DMS79 treated with DMSO at 0.1 percent for 48 hours (cell line): ENCODE measurements at places on chromosomes 12 and 14.

DNA sequence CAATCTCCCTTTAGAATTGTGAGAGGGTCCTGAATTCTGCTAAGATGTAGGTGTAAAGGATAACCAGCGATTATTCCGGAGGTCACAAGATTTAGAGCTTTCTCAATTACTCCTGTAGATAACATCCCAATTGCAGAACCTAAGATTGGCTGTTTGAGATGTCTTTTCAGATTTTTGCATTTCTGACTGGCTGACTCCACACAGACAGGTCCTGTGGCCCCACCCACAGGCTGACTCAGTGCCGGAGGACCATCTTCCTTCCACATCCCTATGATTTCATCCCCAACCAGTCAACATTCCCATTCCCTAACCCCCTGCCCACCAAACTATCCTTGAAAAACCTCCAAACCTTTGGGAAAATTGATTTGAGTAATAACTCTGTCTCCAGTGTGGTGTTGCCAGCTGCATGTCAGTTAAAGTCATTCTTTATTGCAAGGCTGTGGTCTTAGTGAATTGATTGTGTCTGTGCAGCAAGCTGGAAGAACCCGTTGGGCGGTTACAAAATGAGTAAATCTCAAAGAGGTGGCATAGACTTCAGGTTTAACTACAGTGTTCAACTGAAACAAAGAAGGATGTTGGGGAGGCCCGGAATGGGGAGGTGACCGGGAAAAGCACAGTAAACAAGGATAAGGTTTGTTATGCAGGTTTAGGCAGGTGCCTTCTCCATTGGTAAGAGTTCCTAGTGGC, 10.6 kb downstream of the FNTB start:
- no peak for DNase-seq

DNA sequence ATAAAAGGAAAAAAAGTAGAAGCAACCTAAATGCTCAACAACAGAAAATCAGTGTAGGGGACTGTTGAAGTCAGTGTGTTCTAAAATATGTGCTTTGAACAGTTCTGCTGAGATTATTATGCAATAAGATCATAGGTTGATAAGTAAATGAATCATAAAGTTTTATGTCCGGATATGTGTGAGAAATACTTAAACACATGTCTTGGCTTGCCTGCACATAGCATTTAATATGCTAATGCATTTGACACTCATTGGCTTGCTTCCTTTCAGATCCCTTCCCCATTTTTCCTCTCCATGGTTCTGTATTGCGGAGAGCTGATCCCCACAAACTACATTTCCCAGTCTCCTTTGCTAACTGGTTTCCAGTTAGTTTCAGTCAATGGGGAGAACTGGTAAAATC, 573.8 kb upstream of the TBX3 start:
- no peak for DNase-seq

DNA sequence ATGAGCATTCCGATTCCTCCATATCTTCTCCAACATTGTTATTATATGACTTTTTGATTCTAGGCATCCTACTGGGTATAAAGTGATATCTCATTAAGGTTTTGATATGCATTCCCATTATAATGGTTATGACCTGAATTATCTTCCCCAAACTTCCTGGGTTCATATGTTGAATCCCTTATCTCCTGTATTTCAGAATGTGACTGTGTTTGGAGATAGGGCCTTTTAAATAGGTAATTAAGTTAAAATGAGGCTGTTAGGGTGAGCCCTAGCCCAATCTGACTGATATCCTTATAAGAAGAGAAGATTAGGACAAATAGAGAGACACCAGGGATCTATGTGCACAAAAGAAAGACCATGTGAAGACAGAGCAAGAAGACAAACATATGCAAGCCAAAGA, 96.9 kb upstream of the PMCH start:
- no peak for DNase-seq

DNA sequence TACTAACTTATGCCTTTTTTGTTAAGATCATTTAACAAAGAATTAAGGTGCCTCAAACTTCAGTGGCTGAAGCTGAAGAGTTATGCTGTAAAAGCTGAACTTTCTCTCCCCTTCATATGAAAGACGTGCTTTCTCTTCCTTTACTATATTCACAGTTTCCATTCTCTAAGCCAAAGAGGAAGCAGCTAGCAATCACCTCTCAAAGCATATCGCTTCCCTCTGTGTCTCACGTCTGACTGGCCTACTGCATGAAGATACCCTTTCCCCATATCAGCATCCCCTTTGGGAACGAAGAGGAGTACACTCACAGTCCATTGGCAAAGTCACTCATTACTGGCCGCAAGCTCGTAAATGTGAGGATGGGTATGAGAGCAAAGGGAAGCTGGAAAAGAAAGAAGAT, 34.9 kb downstream of the SLC11A2 start:
- DNase-seq: no peak

- no peak for DNase-seq
Observed at GRCh38 chr14:62185078-62185477, 422.9 kb downstream of the SNAPC1 start.

- DNase-seq: no peak
Observed at GRCh38 chr12:65590318-65590717, 234.0 kb upstream of the HMGA2 start.

- DNase-seq: no peak
Observed at GRCh38 chr12:98352835-98353234, 162.6 kb upstream of the TMPO start.

DNA sequence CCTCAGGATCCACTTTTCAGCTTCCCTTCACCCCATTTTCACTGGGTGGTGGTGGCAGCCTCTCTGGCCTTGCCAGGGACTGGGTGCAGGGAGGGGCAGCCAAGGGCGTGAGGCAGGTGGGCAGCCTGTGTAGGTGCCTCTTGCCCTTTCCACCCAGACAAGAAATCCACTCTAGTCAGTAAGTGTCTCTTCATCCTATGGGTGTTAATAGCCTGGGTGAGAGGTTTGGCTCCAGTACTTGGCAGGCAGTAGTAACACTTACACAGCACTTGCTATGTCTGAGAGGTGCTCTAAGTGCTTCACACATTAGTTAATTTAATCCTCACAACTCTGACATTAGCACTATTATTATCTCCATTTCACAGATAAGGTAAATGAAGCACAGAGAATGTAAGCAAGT, 171.9 kb downstream of the EMP1 start:
- peak; percentile 88 for DNase-seq

GRCh38 chr12:90020014-90020413, 311.4 kb upstream of the ATP2B1 start:
- no peak for DNase-seq

- DNase-seq: no peak
Observed at GRCh38 chr14:94839348-94839747, 69.4 kb upstream of the GSC start.

DNA sequence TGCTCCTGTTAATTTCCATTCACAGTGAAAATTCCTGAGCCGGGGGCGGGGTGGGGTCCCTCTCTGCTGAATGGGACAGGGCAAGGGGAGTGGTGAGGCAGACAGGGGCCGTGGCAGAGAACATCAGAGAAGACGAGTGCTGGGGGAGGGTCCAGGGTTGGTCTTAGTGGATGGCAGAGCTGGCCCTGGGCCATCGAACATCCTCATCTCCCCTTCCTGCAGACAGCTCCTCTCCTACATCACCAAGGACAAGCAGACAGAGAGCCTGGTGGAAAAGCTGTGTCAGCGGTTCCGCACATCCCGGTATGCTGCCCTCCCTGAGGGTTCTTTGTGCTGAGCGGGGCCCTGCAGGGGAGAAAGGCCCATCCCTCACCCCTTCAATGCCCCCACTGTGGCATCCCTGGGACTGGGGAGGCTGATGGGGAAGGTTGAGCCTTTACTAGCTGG, 5.0 kb upstream of the GAPDH start:
- no peak for DNase-seq

GRCh38 chr14:22563987-22564386, 25.0 kb downstream of the DAD1 start:
- DNase-seq: no peak

DNA sequence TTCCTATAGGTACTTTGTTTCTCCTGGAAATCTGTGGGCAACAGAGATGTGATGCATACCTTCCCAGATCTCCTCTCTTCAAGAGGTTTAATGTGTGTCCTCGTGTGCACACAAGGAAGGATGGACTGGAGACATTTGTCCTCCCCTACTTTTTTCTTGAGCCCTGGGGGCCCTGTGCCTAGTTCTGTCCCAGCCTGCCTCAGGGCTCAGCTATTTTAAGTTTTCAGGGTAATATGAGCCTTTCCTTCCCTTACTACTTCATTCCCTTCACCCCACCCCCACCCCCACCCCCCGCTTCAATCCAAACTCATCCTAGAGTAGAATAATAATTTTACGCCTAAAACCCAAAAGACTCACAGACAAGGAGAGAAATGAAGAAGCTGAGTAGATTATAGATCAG, 446 bp downstream of the STAC3 start:
- no peak for DNase-seq

DNA sequence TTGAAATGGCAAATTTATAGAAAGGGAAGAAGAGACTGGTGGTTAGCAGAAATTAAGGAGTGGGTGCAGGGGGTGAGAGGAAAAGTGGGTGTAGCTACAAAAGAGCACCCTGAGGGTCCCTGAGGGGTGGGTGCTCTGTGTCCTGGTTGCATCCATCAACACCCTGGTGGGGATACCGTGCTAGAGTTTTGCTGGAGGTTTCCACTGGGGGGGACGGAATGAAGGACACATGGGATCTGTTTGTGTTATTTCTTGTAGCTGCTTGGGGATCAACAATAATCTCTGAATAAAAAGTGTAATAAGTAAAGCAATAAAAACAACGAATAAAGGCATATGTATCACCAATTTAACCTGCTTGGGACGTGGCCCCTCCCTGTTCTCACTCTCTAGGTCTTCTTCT, 175.3 kb downstream of the KIF26A start:
- no peak for DNase-seq

DNA sequence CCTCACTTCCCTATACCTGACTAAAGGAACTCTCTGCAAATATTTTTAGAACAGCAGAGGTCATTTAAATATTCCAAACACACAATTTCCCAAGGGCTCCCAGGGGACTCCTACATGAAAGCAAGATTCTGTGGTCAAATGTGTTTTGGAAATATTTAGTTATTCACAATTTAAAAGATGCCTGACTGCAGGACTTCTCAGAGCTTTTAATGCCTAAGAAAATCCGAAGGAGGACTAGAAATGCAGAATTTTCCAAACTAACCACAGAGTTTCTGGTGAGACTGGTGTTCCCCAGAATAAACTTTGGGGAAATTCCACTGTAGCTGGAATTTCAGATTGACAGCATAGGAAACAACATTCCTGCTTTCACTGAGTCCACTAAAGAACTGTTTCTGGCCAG, 84.8 kb upstream of the MAP1LC3B2 start:
- DNase-seq: no peak

GRCh38 chr12:85550924-85551323, 270.9 kb downstream of the ALX1 start:
- no peak for DNase-seq

DNA sequence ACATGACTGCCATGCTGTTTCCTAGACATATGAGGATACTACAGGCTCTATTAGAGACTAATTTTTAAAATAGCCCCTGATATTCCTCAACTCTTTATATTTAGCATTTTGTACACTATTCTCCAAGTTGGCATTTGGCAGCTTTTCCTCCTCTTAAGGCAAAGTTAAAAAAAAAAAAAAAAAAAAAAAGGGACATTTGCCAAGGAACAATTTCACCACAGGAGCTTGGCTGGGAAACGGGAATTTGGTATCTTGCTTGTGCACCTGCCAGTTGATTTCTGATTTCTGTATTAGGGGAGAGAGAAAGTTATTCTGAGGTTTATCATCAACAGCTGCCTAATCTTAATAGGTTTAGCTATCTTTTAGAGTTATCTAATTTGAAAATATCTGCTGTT, 87.2 kb downstream of the CAND1 start:
- DNase-seq: peak; percentile 74

DNA sequence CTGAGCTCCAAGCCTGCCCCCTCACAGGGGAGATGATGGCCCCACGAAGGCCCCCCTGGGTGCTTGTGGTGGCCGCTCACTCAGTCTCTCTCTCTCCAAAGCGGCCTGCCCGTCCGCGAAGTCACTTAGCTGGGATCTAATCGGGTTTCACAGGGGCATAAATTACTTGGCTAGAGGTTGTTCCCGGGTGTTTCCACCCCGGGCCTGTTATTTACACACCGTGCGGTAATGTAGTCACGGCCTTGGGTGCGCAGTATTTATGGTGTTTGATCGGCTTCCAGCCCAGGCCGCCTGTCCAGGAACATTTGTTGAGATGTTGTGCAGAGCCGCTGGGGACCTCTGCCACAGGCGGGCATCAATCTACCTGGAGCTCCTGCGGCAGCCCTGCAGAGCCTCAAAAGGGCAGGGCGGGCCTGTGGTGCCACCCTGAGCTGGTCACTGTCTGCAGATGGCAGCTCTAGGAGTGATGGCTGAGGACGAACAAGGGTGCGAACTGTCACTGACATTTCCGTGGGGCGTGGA, 91.2 kb downstream of the KIF26A start:
- no peak for DNase-seq

DNA sequence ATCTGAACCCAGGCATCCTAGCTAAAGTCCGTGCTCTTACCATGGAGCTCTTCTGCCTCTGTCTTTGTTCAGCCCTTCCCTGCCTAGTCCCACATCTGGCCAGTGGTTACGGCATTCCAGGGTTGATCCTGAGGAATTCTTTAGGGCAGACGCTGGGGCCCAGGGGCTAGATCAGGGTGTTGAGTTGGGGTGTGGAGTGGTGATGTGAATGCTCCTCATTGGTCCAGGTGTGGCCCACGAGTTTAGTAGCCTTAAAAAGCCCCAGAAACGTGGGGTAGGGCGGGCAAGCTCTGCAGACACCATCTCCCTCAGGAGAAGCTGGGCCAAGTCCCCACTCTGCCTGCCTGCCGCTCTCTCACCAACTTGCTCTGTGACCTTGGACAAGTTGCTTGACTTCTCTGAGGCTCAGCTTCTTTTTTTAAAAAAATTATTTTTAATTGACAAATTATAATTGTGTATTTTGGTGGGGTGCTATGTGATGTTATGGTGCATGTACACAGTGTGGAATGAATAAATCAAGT, 9.0 kb upstream of the SERPINA6 start:
- no peak for DNase-seq

- DNase-seq: no peak
Observed at GRCh38 chr12:122976648-122976975, 1.6 kb downstream of the OGFOD2 start.

DNA sequence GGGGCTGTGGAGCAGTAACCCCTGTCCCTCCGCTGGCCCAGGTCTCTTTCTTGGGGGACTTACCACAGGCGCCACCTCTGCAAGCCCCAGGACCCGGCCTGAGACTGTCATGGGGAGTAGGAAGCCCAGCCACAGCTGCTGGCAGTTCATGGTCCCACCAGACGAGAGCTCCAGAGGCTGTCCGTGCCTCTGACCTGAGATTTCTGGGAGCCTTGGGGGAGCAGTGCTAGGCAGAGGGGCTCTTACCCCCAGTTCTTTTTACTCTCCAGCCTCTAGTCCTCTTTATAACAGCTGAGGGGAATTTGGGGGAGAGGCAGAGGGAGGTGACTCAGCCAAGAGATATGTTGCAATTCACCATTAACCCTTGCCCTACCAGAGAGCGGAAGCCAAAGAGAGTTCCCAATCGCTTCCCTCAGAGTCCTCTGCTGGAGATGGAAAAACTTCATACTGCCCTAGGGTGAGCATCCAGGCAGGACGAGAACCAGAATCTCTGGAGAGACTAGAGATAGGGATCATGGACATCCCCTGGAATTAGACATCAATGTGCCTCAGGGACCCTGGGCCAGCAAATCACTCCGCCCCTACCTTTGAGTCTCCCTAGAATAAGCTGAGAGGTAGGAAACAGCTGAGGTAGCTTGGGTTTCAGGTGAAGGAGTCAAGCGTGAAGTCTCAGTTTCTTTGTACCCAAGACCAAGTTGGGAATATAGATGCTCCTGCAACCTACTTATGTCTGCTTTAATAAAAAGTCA, at the start of gene MMP19:
MMP19 (minus strand) TSS at position 256 of the 749 bp plus-strand sequence; CDS start at position 150, 106 bp downstream.
- no peak for DNase-seq

GRCh38 chr14:99413911-99414310, 66.7 kb downstream of the SETD3 start:
- no peak for DNase-seq

- no peak for DNase-seq
Observed at GRCh38 chr12:24421759-24422158, 472.3 kb upstream of the SOX5 start.
